ENCODE measurements at places on chromosomes 2 and 18. TPM values are rescaled to one million over a fixed set of nuclear protein-coding genes. Genes with fewer than 3 reads are reported as not detected.

DNA sequence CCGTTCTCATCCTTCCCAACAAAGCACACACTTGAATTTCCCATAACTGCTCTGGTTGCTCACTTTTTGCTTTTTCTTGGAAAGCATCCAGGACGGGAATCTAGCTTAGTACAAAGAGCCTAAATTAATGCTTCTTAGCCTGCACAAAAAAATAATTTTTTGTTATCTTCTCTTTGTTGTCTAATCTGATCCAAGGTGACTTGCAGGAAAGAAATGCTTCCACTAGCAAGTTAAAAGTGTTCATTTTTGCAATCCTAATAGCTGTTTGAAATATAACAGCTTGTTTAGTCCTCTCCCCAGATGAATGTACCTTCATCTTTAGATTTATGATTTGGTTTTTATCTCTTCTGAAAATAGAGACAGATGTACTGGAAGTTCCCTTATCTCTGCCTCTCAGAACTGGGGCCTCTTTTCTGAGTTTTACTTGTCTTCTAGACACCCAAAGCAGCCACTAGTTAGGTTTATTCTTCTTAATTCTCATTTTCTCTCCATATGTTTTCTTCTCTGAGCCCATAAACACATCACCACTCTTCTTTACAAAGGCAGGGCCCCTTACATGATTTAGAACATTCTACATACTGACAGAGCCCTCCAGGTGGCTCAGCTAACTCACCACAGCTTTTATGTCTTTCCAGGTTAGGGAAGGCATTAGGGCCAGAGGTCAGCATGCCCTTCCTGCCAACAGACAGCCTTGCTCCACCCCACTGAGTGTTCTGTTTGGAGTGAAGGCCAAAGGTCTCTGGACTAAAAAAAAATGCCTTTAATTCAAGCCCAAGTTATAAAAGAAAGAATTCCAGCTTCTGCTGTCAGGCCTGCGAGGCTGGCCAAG lies 74.7 kb upstream of the MAP4K3 start:
- DNase-seq = no peak

GRCh38 chr18:10049747-10050146 lies 135.9 kb downstream of the VAPA start:
- DNase-seq = no peak

DNA sequence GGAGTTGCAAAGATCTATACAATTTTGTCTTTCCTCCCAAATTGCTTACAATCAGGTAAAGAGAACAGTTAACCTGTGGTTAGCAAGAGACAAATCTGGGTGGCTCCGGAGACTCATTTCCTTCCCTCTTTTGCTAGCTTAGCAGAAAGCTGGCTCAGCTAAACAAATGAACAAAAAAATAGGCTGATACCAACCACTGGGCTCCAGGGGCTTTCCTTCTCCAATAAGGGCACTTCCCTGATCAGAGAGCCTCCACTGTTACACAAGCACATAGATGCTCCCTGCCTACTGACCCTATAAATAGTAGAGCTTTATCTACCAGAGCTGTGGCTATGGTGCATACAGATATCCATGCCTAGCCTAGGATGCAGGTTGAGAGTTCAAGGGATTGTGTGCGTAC lies 90.1 kb upstream of the ARL5A start:
- no peak for DNase-seq

DNA sequence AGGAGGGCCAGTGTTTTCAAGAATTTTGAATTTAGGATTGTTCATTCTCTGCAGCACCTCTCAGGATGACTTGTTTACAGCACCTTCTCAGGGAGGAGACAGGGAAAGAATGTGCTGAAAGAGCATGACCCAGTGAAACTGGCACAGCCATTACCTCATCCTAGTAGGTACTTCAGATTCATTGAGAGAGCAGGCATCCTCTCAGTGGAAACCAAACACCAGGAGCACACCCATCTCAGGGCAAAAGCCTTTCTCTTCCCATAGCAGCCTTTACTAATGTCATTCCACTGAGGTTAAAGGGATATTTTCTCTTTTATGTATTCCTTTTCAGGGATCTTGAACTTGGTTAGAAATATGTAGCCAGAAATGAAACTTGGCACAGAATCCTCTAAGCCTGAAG lies 2.6 kb downstream of the MAP2 start:
- DNase-seq = peak; percentile 19

DNA sequence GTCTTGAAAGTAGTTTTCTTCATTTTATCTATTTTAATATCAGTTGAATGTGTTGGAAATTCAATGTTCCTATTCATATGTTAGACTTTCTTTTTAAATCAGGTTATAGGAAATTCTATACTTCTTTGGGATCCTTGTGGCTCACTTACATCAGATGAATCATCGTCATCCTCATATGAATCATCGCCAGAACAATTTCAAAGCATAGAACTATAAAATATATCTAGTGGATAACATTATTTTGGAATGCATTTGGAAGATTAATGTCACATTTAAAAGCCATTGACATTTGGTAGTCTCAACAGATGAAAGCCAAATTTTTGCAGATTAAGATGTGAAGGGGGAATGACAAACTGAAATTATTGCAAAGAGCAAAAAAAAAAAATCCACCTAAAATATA lies 94.1 kb downstream of the FAM161A start:
- DNase-seq = peak; percentile 82

GRCh38 chr2:32721376-32721775 lies 93.5 kb downstream of the TTC27 start:
- DNase-seq = no peak

DNA sequence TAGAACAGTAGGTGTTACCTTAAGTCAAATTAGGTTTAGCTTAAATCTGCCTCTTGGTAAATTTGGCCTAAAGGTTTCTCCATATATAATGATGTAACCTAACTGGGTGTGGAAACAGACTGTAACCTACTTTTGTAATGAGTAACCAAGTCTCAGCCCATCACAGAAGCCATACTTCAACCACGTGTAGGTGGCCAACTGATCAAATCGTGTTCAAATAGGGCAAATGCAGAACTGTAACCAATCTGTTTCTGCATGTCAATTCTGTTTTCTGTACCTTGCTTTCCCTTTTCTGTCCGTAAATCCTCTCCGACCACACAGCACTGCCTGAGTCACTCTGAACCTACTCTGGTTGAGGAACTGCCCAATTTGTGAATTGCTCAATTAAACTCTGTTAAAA lies 34.0 kb upstream of the PLA2R1 start:
- no peak for DNase-seq

DNA sequence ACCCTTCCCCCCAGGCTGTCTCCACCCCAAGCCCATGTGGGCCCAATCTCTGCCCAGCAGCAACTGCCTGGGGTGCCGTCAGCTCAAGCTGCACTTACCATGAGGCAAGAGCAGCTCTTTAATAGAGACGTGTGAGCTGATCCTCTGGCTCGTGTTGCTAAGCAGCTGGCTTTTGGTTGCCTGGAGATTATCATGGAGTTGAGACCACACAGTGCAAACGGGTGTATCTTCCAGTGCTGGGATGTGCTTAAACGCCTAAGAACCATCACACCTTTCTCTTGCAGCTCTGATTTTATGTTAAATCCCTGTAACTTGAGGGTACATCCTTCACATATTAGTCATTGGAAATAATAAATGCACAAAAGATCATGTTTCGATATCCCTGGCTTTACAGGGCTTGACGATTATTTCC lies 271.1 kb downstream of the PRKCE start:
- DNase-seq = peak; percentile 34

- no peak for DNase-seq
Observed at GRCh38 chr2:29105375-29105774, 9.8 kb upstream of the CLIP4 start.

- peak; percentile 72 for DNase-seq
Observed at GRCh38 chr2:105545730-105546627, 147.1 kb upstream of the FHL2 start.

- DNase-seq = no peak
Observed at GRCh38 chr2:177315364-177315763, 50.8 kb upstream of the NFE2L2 start.

DNA sequence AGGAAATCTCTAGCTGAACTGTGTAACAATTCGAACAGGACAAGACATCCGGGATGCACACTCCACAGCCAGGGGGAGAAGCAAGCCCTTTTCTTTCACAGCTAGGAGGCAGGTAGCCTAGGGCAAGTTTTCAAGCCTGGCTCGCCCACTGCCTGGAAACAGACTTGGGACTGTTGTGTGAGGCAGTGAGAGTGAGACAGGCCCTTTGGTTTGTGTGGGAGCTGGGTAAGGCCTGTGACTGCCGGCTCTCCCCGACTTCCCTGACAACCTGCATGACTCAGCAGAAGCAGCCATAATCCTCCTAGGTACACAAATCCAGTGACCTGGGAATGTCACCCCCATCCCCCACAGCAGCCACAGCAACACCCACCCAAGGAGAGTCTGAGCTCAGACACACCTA lies 179.7 kb downstream of the WDPCP start:
- no peak for DNase-seq

DNA sequence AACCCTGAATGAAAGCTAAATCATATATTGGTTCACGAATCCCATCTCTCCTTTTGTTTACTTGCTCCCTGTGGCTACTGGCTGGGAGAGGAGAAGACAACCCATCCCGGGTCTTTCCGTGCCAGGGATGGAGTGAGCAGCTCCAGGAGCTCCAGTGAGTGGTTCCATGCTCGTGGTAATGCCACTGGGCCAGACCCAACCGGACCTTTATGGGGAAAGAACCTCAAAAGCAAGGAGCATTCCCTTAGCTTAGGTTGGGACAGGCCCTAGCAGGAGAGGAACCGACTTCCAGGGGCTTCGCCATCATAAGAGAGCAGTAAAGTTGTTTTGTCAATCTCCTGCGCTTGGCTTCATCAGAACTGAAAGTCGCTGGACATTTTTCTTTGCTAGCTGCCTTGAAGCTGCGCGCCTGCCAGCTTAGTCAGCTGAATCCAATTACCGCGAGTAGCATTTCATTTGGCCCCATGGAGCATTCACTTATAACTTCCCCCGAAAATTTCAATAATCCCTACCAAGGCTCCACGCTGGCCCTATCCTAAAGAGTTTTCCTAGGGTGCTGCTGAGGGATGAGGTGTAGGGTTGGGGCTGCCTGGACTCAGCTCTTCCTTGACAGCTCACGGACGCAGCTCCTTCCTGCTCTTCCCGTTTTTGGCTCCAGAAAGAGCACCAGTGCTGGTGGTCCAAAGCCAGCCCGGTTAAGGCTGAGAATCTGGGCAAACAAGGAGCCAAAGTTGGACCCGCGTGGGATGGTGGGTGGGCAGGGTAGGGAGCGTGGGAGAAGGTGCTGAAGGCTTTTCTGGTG lies 4.9 kb downstream of the HOXD3 start:
- peak; percentile 97 for DNase-seq

CXCR1 gene
- not detected for total RNA-seq

DNA sequence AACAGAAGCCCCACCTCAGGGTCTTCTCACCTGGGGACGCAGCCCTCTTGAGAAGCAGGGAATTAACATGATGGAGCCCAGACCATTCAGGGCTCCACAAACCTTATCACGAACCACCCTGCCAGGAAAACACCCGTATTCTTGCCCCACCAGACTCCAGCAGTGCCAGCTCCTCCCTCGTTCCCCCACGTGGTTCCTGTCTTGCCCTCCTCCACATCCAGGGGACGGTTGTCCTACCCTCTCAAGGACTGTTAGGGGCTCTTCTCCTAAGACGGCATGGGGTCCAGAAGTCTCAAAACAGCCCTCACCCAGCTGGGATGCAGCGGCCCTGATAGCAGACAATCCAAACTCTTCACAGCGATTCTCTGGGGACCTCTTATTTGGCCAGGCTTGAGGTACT lies 372.2 kb upstream of the HS6ST1 start:
- DNase-seq = no peak

GRCh38 chr2:105909215-105909614 lies 164.5 kb downstream of the NCK2 start:
- DNase-seq = no peak

DNA sequence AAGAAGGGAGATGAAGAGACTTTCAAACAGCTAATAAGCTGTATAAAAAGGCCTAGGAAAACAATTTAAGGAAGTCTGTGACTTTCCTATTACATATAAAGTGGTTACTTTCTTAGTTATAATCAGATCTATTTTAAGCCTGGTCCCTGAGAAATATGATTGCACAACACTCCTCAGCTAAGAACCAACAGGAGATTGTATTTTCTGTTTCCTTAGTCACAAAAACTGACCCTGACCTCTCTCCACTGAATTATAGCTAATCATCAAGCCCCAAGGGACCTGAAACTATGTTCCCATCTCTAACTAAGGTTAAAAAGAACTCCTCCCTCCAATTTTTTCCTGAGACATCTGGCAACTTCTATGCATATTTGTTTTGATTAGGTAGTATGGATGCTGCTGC lies 106.9 kb downstream of the ROCK1 start:
- peak; percentile 75 for DNase-seq

DNA sequence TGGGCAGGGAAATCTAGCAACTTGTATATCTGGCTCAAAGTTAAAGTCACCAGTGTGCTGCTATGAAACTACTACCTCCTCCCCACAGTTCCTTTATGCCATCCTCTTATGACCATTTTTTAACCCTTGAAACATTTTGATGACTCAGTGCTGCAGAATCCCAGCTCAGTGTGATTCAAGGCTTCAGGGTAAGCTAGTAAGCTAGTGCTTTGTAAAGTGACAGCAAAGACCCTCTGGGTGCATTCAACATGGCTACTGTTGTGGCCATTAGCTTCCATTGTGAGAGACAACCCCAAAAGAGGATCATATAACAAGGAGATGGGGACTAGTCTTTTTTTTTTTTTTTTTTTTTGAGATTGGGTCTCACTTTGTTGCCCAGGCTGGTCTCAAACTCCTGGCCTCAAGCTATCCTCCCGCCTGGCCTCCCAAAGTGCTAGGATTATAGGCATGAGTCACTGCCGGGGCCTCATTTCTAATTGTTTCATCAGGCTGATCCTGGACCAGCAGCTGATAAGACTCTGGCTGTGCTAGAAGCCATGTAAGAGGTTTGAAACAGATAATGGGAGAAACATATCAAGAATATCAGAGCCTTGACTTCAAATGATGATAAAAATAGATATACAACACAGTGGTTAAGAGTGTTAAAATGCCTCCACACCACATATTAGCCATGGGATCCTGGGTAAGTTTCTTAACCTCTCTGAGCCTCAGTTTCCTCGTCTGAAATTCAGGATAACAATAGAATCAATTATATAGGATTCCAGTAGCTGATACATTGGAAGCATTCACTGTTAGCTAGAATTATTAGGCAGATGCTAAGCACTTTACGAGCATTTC lies 65.7 kb upstream of the RTN4 start:
- no peak for DNase-seq

DNA sequence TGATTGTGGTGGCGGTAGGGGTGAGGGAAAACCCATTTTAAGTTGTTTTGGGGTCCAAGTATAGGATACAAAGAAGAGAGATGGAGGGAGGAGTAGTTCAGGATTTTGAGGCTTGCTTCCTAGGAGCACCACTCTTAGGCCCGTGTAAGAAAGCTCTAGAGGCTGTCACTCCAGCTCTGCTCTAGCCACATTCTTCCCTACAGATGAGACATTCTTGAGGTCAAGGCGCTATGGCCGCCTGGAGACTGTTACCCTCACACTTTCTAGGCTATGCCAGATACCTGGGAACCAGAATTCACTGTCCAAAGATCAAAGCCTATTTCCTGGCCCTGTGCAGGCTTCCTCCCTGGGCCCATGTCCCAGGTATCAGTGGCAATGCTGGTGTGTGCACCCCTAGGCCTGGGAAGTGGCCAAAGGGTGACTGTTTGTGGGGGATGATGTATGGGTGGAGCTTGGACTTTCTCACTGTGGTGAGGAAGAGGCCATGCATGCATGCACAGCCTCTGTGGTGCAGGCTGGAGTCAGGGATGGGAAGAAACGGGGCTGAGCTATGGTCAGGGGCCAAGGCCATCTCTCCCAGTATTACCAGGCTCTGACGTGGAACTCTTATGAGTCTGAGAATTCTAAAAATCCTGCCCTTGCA lies 7.0 kb upstream of the TTL start:
- DNase-seq = peak; percentile 92

ITGB6 gene
- total RNA-seq = under 0.01 TPM

AQP12B gene
- not detected for total RNA-seq
